ENCODE measurements at places on chromosomes 12 and 14.

GRCh38 chr12:94203796-94204195 lies 55.4 kb downstream of the PLXNC1 start:
- no peak for DNase-seq

- no peak for DNase-seq
These were observed 441 bp downstream of the RAB5B start for GRCh38 chr12:55974308-55974730.

- no peak for DNase-seq
These were observed 2.2 kb downstream of the ASIC1 start for GRCh38 chr12:50059440-50060119.

GRCh38 chr14:86321151-86321550 lies 791.2 kb downstream of the FLRT2 start:
- DNase-seq: no peak

DNA sequence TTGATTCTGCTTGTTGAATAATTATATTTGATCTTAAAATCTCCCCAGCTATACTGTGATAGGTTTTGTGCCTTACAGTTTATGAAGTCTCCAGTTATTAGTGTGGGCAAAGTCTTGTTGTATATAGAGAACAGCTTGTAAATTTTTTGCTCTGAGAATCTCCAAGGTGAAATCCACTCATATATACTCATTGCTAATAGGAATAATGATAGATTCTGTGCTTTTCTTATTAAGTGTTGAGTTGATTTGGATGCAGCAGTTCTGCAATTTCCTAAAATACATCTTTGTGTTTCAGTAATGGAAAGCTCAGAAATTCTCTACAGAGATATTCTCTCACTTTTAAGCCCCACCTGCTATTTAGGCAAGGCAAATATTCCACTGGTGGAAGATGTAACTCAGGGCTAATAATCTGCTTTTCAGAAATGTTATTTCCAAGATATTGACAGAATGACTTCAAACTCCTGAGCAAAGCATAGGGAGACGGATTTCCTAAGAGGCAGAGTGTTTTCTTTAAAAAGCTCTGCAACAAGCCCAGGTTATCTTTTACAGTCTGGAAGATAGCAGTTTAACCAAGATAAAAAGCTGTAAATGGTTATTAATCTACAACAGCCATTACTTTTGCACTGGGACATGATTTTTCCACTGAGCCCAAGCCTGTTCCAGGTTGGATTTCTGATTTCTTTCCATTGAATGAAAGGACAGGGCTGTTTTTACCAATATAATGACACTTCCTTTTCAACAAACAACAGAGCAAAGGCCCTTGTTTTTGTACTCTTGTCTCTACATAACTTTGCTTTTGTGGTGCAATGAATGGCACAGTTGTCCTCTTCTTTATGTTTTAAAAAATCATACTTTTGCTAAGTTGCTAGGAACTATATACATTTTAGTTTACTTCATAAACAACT lies 239.9 kb upstream of the ATP2B1 start:
- DNase-seq: no peak

All from 8988T (cell line).